ENCODE measurements at places on chromosomes 6 and 20.

- DNase-seq, result no peak
Observed at GRCh38 chr6:63353286-63353630, 33.5 kb upstream of the LGSN start.

DNA sequence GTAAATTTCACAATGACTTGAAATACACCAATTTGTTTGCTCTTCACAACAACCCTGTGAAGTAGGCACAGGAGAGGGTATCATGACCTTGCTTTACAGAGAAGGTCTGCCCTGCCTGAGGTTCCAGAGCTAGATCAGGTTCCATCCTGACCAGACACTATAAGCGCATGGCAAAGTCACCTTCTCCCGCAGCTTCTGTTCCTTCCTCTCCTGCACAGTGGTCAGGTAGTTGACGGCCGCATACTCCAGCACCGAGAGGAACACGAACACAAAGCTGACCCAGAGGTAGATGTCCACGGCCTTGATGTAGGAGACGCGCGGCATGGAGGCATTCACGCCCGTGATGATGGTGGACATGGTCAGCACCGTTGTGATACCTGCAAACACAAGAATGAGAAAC is 34.3 kb downstream of the PM20D2 start:
- no peak for DNase-seq

- DNase-seq, result no peak
Observed at GRCh38 chr6:86722131-86722530, 215.2 kb upstream of the HTR1E start.

- no peak for DNase-seq
Observed at GRCh38 chr6:47066418-47066817, 24.3 kb upstream of the ADGRF1 start.

GRCh38 chr6:42556462-42556861 is 7.4 kb upstream of the UBR2 start:
- DNase-seq, result no peak

DNA sequence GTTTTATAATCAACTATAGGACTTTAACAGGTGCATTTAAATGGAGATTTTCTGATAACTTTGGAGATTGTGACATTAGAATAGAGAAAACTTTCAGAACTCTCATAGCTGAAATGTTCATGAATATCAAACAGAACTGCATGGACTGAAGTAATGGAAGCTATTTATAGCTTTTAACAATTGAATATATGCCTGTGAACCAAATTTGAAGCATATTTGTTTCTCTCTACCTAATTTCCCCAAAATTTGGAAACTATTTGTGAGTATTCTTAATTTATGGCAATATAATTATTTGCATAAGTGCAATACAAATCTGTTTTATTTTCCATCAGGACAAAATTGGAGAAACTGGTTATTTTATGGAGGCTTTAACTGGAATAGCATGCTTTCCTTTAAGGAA is 96.6 kb downstream of the PLG start:
- DNase-seq, result no peak

GRCh38 chr20:58969439-58969838 is 11.6 kb upstream of the NELFCD start:
- DNase-seq, result no peak

- DNase-seq, result no peak
Observed at GRCh38 chr20:42589976-42590639, 599.6 kb downstream of the PTPRT start.

DNA sequence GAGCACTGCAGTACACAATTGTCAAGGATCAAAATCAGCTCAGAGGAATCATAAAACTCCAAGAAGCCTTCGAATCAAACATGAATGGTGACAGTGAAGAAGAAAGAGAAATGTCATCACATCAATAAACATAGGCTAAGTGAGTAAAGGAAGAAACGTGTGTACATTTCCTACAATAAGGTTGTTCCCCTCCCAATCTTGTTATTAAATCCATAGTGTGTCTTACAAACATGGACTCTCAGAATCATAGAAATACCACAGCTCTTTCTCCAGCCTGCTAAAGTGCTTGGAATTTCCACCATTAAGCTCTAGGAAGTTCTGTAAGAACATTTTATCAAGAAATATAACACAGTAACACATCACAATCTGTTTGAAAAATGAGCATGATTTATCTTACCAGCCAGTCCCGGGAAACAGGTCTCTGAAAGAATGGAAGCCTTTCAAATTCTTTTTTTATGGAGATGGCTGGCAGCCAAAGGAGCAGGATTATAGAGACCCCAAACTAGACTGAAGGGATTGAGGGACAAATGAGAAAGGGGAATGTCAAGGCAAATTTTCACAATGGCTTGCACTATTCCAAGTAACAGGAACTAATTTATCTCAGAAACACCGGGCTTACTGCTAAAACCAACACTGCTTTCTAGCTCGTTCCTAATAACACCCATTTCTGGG is 4.5 kb upstream of the TNFAIP3 start:
- DNase-seq, result no peak

- no peak for DNase-seq
Observed at GRCh38 chr6:87832025-87832825, 130.2 kb upstream of the AKIRIN2 start.

DNA sequence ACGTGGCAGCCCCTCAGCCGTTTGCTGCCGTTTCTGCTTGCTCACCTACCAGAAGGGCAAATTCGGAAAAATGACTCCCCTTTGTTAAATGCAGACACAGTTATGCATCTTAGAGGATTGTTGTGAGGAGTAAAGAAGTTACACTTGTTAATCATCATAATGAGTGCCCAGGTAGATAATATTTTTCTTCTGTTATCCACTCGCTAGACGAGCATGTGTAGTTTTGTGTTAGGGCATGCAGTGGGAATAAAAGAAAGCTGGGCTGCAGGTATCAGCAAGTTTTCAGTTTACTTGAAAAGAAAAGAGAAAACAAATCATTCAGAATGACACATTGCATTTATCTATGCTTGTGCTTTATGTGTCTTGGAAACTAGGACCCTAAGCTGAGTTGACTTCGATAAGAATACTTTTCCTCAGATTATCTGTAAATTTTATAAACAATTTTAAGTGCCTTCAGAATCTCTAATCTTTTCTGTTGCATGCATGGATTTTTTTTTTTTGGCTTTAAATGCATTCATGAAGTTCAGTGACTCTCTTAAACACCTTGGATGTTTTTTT is 365.3 kb downstream of the QKI start:
- no peak for DNase-seq

DNA sequence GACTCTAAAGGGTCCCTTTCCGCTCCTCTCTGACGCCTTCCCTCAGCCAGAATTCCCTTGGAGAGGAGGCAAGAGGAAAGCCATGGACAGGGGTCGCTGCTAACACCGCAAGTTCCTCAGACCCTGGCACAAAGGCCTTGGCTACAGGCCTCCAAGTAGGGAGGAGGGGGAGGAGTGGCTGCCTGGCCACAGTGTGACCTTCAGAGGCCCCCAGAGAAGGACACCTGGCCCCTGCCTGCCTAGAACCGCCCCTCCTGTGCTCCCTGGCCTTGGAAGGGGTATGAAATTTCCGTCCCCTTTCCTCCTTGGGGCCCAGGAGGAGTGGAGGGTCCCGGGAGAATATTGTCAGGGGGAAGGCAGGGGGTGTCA is 2.7 kb downstream of the VEGFA start:
- DNase-seq, result peak; percentile 37

DNA sequence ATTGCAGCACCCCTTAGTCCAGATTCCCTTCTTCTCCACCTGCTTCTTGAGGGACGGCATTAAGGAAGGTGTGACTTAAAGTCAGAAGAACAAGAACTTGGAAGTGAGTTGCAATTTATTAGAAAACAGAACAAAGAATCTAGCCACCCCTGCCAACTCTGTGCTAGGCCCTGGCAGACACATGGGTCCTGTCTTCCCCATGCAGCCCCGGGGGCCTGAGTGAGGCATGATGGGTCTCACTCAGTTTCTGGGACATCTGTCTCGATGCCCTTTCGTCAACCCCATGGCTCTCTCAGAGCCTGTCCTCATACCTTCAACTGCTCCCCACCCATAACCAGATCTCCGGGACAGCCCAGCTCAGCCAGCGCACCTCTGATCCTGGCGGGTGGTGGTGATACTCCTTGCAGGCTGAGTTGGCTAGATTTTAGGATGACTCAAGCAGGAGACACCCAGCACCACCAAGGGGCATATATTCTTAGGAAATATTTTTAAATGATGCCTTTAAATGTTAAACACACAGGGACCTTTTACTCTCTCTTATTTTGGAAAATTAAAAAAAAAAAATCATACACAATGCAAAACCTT is 143.2 kb upstream of the RNF24 start:
- DNase-seq, result no peak

GRCh38 chr6:126204126-126204525 is 135.8 kb upstream of the CENPW start:
- no peak for DNase-seq

GRCh38 chr6:139062932-139063646 is 34.5 kb downstream of the ABRACL start:
- DNase-seq, result no peak

- DNase-seq, result no peak
Observed at GRCh38 chr6:101588343-101588742, 194.8 kb downstream of the GRIK2 start.

DNA sequence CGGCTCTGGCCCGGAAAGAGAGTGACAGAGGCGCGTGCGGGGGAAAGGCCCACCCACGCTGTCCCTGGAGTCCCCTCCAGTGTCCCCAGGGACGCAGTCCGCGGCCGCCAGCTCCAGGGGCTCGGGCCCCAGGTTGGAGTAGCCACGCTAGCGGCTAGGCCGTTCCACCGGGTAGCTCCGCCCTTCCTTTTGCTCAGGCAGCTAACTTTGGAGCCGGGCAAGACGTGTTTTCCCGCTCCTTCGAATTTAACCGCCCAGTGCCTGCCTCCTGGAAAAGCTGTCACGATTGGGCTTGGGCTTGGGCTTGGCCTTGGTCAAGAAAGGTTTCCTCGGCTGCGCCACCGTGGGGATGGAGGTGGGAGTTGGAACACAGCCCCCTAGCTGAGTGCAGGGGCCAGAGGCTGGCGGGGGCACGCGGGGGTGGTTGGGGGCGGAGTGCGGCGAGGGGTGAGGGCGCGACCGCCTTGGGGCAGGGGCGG is 4.7 kb downstream of the LINC00237 start:
- DNase-seq, result peak; percentile 38

- DNase-seq, result no peak
Observed at GRCh38 chr20:43446361-43446879, 11.3 kb upstream of the SRSF6 start.

DNA sequence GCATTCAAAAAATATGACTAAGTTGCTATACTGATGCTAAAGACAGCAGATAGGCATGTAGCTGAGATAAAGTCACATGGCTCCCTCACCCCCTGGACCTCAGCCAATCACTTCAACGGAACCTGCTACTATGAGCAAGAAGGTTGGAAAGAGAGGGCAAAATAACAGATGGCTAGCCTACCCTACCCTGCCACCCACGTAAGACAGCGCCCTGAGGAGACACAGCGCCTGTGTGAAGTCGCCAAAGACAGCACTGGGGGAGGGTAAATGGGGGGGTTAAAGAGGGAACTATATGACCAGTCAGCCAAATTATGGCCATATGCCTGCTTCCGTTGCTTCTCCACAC is 163.2 kb downstream of the RALGAPA2 start:
- no peak for DNase-seq

DNA sequence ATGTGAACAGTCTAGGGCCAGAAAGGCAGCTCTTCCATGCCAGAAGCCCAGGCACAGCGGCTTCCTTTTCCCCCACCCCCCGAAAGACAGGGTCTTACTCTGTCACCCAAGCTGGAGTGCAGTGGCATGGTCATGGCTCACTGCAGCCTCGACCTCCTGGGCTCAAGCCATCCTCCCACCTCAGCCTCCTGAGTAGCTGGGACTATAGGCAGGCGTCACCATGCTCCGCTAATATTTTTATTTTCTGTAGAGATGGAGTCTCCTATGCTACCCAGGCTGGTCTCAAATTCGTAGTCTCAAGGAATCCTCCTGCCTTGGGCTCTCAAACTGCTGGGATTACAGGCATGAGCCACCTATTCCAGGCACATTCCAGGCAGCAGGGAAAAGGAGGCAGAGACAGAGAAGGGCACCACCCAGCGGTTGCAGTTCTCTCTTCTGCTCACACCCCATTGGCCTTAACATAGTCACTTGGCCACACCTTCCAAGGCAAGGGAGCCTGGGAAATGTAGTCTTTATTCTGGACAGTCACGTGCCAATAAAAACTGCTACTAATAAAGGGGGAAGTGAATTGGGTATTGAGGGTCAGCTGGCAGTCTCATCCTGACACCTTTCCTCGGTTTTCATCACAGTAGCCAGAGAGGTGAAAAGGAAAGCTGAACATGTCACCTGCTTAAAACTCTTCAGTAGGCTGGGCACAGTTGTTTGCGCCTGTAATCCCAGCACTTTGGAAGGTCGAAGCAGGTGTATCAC is 205.9 kb downstream of the ZMYND8 start:
- DNase-seq, result peak; percentile 25

DNA sequence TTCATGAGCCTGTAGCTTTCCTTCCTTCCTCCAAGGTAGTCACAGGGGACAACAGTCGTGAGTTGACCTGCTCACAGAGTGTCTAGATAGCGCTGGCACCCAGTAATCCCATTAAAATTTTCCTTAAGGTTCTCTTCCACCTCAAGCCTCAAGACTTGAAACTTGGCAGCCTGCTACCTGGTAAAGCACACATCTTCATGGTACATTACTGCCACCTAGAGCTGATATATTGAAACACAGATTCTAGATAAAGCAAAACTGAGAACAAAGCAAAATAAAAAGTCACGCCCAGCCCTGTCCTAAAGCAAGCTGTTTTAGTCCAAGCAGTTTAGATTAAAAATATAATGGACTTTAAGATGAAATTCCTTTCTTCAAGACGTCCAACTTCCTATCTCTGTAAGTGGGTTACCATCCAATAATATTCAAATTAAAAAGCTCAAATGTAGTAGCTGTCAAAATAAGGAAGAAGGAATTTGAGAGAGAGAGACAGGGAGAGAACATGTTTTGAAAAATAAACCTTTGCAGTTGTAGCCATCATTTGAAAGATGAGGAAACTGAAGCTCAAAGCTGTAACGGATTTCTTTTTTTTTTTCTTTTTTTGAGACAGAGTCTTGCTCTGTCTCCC is 50.7 kb upstream of the CD83 start:
- no peak for DNase-seq

- DNase-seq, result no peak
Observed at GRCh38 chr6:139923964-139924475, 549.6 kb upstream of the CITED2 start.

DNA sequence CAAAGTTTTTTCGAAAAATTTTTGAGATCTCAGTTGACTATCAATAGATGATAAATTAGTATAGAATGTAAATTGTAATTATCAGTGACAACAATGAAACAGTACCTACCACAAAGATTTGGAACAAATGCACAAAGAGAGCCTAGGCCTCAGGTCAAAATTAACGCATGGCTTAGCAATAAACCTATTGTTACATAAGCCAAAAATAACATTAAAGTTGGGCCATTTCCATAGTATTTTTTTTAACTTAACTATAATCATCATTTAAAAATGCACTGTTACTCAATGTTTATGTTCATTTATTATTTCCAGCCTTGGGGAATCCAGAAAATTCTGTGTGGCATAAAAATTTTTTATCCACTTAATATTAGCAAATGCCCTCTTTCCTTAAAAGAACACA is 117.0 kb downstream of the EPB41L2 start:
- no peak for DNase-seq

- no peak for DNase-seq
Observed at GRCh38 chr6:62283796-62284411, 2.1 kb downstream of the KHDRBS2 start.
